IMR-90 (cell line): ENCODE measurements at places on chromosomes 12 and 14. TPM values are rescaled to one million over a fixed set of nuclear protein-coding genes. Genes with fewer than 3 reads are reported as not detected.

Gene RHEBL1
- total RNA-seq: 0.56 and 0.72 TPM in 2 replicates

Gene KRT2
- not detected in 2 replicates for total RNA-seq

Gene MIP
- not detected in 2 replicates for total RNA-seq

Gene TAS2R30
- total RNA-seq: 5.0 and 7.2 TPM in 2 replicates

Gene TMTC2
- 1.4 TPM in 2 replicates for total RNA-seq

Gene DEPDC4
- total RNA-seq: 0.72 and 7.5 TPM in 2 replicates

Gene RAD52
- 9.7 and 11.3 TPM in 2 replicates for total RNA-seq

Gene ASIC1
- total RNA-seq: 1.4 and 1.6 TPM in 2 replicates

Gene TMEM119
- total RNA-seq: 6.7 and 8.1 TPM in 2 replicates

Gene TMEM132D
- total RNA-seq: not detected in 2 replicates

Gene TOMM20L
- not detected in 2 replicates for total RNA-seq

Gene NRIP2
- 0.18 and 0.28 TPM in 2 replicates for total RNA-seq

Gene GZMB
- not detected in 2 replicates for total RNA-seq

Gene IRAK3
- 0.72 and 1.1 TPM in 2 replicates for total RNA-seq

Gene OR11H6
- total RNA-seq: not detected in 2 replicates

Gene MYO1H
- not detected in 2 replicates for total RNA-seq

Gene LRP1-AS
- not detected in 2 replicates for total RNA-seq

Gene LTB4R
- total RNA-seq: 0.18 and 0.28 TPM in 2 replicates

Gene PRORP
- total RNA-seq: 41.1 and 50.5 TPM in 2 replicates

Gene ZNF385A
- total RNA-seq: 0.28 and 0.36 TPM in 2 replicates

Gene GSG1
- 2.5 and 2.9 TPM in 2 replicates for total RNA-seq

Gene EPYC
- not detected in 2 replicates for total RNA-seq

Gene SERPINA1
- 0.54 and 0.56 TPM in 2 replicates for total RNA-seq
